ENCODE measurements at places on chromosomes 6 and 20.

DNA sequence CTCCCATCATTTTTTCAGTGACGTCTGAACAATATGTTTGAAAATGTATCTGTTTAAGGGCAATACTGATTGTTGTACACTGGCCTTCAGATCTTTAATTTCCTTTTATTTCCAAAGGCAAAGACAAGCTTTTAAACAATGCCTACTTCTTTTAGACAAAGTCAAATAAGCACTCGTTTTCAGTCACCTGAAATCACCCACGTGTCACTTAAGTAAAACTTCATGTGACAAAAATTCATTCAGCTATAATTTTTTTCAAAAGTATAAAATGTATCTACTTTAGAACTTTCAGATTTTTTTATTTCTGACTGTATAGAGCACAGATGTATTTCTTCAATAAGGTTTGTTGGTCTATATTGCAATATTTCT, 113.5 kb upstream of the BEND6 start:
- DNase-seq = no peak

- DNase-seq = peak; percentile 82
Observed at GRCh38 chr6:108736832-108737231, 111.4 kb upstream of the ARMC2 start.

DNA sequence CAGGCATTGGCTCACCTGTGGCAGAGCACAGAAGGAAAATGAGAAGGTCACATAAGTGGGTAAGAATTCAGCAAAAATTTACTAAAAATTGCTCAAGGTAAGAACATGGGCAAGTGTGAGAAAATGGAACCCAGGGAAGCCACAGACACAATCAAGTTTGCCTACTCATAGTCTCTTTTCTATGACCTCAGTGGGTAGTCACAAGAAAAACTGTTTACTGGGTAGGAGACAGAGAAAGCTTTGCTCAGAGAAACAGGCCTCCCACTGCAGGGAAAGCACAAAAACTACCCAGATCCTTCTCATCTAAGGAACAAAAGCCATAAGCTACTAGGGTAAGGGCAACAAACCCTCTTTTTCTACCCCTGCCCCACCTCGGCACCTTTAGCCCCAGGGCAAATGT, 35.2 kb downstream of the FAM184A start:
- DNase-seq = no peak

DNA sequence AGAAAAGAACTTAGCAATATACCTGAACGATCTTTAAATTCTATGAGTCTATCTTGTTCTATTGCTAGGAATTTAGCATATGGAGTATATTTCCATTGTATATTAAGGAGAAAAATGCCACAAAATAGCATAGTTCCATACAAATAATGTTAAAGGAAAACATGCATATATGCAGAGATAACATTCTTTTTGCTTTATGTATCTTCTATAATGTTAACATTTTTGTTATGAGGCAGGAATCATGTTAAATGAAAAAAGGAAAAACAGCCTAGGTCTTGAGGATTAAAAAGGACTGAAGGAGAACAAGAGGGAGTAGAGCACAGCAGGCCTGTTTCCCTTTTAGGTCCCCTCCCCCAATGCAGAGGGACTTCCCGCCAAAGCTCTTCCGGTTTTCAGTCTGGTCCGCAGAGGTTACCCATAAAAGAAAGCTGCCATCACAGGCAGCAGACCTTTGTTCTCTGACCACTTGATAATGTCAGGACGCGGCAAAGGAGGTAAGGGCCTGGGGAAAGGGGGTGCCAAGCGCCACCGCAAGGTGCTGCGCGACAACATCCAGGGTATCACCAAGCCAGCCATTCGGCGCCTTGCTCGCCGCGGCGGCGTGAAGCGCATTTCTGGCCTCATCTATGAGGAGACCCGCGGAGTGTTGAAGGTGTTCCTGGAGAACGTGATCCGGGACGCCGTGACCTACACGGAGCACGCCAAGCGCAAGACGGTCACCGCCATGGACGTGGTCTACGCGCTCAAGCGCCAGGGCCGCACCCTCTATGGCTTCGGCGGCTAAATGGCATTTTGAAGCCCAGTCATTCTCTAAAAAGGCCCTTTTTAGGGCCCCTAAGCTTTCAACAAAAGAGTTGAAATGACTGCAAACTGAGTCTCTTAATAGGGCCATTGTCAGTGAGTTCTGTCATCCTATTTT, 108.4 kb upstream of the PRSS16 start:
- DNase-seq = no peak

DNA sequence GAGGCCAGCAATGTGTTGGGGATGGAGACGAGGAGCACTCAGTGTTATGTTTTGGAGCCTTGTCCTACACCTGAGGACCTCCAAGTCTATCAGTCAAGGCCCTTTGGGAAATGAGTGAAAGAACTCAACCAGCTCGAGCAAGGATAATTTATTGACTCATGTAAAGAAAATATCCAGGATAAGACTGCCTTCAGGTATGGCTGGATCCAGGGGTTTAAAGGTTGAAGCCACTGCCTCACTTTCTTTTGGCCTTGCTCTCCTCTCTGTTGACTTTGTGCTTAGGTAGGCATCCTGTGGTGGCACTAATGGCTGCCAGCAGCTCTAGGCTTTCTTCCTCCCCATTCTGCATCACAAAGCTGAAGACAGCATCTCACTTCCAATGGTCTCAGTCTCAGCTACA, 66.3 kb upstream of the ZNFX1 start:
- DNase-seq = no peak
